DMS79 (cell line): ENCODE measurements at places on chromosomes 11 and 22.

GRCh38 chr11:13923182-13923581 is 39.3 kb upstream of the SPON1 start:
- DNase-seq, result no peak

DNA sequence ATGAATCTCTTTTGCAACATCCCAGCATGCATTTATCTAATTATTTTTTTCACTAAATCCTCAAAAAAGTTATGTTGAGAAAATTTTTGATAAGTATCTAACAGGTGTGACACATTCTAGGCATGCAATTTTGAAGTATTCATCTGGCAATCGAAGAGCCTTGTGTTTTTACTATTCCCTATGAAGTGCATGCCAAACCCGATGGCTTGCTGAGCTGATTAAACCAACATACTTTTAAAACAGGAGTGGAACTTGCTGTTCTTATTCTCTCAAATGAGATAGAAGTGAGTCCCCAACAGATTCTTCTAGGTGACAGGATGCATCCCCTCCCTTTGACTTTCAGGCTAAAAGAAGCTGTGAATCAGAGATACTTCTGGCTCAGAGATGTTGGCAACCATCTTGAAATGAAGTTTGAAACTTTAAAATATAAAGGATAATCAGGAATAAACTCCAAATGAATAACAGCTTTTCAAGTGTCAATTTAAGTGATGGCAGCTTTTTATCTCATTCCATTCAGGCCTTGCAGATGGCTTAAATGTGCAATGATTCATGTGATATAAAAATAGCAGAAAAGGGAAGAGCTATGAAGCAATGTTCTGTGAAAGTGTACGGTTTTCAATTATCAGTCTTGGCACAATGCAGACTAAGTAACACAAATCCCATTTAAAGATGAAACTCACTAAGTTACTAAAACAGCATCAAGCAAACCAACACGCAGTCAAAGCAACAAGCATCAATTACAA is 67.7 kb downstream of the APOL5 start:
- DNase-seq, result no peak

DNA sequence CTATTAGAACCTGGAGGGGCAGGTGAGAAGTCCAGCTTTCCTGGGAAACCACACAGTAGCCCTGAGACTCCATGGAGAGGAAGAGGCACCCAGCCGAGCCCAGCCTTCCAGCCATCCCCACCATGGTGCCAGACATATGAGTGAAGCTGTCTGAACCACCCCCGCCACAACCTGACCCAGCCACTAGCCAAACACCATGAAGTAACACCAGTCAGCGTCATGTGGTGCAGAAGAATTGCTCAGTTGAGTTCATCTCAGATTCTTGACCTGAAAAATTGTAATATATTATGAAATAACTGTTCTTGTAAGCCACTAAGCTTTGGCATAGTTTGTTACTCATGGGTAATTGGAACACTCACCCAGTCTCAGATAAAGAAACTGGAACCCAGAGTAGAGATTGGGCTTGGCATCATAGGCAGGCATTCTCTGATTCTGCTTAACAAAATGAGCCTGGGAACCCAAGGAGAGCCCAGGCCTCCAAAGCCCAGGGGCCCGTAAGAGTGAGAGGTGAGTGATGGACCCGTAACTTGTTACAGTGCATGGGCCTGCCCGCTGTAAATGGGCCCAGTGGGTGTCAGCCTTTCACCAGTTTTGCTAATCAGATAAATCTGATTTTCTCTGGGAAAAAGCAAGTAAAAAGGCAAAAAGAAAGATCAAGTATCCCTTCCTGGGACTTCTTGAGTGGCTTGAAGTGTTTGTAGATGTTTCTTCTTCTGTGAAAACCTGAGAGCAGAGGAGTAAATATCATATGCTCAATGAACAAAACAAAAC is 305.5 kb downstream of the DDX10 start:
- no peak for DNase-seq

GRCh38 chr11:45523760-45524159 is 141.7 kb downstream of the CHST1 start:
- DNase-seq, result no peak

GRCh38 chr11:134999590-134999989 is 587.5 kb upstream of the B3GAT1 start:
- DNase-seq, result no peak

GRCh38 chr11:132755934-132756333 is 776.4 kb downstream of the OPCML start:
- no peak for DNase-seq

DNA sequence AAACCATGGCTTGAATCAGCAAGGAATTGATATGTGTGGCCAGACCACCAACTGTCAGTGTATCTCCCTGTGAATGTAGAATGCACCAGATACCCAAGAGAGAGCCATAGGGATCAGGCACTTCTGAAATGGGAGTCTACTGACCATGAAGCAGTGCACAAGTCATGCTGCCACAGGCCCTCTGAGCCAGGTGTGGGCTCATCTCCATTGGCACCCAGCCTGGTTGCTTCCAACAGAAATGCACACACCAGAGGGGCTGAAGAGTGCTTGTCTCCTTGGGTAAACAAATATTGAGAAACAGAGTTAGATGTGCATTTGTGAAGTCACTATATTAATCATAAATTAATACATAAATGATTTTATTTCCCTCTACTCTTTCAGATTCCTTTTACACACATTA is 28.4 kb upstream of the PANX1 start:
- peak; percentile 95 for DNase-seq

DNA sequence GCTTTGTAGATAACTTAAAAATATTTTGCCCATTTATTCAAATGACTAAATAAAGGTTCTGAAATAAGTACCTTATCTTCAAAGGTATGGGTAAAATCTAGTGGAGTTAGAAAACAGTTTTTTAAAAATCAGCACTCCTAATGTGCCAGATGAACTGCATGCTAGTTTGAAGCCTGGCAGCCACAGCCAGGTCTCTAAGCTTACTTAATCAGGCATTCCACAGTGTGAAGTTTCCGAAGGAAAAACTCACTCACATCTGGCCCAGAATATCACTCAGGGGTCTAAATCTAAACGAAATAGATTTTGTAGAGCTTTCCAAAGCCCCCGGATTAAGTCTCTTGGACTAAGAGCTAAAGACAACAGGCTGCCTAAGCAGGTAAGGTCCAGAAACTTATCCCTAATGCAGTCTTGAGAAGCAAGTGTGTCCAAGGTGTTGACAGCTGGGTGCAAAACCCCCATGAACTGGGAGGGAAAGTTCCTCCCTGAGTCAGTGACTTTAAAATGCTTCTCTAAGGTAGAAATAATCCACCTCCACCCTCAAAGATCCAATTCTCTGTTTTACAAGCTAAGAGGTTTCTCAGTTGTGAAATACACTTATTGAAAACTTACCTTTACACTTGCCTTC is 157.6 kb downstream of the FCHSD2 start:
- no peak for DNase-seq

DNA sequence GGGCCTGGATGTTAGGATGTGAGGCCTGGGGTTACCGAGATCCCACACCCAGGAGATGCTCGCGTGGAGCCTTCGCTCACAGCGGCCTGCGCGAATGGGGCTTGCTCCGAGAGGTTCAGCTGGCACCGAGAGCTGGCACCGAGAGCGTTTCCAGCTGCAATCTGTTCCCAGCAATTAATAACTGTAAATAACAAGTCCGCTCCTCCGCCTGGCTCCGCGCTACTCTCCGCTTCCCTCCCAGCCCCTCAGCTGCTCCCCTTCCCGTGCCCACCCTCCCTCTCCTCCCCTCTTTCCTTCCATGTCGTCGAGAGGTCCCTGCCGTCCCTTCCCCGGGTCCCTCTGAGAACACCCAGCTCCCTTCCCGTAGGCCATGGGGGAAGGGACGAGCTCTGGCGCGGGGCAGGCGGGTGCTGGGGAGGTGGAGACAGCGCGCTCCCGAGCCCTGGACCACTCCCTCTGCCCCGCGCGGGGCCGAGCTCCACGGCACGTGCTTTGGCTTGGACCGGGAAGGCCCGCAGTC is 110.8 kb downstream of the WNT7B start:
- no peak for DNase-seq

DNA sequence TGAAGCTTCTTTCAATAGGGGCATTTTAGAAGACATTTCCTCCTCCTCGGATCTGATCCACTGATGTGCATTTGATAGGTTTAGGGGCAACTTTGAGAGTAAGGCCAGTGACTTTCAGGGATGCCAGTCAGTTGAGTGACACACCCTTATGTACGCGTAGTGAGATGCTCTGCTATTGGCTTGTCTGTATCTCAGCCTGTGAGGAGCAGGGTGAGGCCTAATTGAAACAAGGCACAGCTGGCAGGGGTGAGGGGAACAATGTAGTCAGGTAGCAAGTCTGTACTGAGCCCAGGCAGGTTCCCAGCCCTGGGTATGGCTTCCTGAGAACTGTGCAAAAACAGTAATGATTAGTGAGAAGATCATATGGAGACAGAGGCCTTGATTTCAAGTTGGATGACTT is 61.5 kb downstream of the STIM1 start:
- no peak for DNase-seq

GRCh38 chr11:60928563-60929001 is 4.3 kb downstream of the TMEM132A start:
- DNase-seq, result no peak

- no peak for DNase-seq
Observed at GRCh38 chr11:19723572-19724342, 11.1 kb downstream of the NAV2 start.

DNA sequence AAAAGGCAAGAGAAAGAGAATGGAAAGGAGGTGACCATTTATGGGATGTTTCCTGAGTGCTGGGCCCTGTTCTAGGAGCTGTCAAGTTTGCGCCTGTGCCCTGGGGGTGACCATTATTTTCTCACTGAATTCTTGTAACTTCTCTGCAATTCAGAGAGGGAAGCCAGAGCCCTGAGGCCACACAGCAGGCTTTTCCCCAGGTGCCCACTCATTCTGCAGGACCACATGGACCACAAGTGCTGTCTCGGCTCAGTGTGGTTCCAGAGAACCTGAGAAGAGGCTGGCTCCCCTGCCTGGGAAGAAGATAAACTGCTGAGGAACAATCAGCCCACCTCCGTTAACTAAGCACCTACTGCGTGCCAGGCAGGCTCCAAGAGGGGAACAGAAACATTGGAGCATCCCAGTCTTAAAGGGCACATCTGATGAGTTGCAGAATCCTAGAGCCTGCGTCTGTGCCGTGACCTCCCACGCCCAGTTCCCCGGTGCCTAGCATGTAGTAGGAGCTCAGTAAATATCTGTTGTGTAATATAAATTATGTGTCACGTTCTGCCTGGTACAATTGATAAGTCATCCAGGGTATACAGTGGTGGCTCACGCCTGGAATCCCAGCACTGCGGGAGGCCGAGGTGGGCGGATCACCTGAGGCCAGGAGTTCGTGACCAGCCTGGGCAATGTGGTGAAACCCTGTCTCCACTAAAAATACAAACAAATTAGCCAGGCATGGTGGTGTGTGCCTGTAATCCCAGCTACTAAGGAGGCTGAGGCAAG is 31.6 kb upstream of the CRYBB3 start:
- DNase-seq, result no peak

DNA sequence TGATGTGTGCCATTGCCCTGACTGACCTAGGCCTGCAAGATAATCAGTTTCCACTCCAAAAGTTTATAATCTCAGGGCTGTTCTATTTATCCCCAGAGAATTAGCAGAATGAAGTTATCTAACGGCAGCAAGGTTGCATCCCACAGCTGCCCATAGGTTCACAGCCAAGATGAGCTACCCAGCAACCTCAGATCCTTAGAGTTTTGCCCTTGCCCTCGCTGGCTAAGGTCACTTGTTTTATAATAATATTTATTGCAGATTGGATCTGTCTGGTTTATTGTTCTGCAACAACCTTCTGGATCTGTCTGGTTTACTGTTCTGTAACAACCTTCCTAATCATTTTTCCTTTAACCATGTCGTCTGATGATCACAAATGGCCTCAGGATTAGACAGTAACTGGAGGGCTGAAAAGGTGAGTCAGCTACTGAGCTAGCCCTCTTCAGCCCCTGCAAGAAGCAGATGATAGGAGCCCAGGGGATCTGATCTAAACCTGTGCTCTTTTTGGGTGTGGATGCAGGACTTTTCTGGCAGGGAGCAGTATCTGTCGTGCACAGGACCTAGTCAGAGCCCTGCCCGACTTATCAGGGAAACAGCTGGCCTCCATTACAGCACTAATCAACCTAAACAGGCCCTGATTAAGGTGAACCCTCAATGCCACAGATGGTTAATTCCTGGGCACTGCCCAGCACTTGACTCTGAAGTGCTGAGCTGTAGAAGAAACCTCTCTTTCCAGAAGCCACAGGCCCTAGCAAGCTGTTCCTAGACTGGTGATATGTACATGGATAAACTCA is 642.9 kb upstream of the KIRREL3 start:
- peak; percentile 21 for DNase-seq

DNA sequence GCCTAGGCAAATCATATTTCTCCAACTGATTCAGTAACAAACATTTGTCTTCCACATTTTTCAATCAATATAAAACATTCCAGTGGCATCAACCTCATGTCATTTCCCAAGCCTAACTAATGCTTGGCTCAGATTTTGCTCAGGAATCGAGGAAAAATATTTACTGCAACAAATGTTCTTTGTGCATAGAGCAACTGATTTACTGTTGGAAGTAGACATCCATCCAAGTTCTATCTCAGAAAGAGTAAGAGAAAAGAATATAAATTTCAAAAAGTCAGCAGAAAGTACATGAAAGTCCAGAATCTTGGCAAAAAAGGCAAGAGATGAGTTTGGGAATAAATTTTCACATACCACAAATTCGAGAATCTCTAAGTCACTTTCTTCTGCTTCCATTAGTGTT is 2245.0 kb upstream of the RAG2 start:
- DNase-seq, result no peak

GRCh38 chr11:69157822-69158231 is 2.1 kb downstream of the SMIM38 start:
- DNase-seq, result no peak

DNA sequence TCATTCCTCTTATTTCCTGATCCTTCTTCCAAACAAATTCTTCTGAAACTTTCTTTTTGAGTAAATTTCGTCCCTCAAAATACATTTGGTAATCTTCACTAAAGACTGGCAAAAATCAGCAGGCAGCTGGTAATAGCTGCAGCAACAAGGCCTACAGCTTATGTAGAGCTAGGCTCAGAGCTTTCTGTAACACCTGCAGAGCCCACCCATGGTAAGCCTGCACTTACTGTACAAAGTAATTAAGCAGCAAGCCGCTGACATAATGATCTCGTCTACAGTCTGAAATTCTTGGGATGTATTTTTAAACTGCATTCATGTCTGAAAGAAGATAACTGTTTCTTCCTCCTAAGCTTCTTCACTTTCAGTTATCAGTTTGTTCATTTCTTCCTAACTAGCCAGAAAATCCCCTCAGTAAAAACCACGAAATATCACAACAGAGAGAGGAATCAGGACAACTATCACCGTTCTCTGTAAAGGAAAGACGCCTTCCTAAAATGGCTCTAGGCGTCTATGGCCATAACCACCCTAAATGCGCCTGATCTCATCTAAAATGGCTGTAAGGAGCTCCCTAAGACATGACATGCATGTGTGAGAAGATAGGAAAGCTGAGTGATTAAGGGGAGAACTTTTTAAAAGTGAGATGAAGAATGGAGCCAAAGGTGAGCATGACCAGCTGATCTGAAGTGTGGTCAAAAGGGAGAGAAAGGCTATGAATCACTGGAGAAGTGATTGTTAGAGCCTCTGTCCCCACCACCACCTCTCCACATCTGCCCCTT is 56.2 kb downstream of the DENND5A start:
- no peak for DNase-seq
